ENCODE measurements at places on chromosomes 2 and 18.

DNA sequence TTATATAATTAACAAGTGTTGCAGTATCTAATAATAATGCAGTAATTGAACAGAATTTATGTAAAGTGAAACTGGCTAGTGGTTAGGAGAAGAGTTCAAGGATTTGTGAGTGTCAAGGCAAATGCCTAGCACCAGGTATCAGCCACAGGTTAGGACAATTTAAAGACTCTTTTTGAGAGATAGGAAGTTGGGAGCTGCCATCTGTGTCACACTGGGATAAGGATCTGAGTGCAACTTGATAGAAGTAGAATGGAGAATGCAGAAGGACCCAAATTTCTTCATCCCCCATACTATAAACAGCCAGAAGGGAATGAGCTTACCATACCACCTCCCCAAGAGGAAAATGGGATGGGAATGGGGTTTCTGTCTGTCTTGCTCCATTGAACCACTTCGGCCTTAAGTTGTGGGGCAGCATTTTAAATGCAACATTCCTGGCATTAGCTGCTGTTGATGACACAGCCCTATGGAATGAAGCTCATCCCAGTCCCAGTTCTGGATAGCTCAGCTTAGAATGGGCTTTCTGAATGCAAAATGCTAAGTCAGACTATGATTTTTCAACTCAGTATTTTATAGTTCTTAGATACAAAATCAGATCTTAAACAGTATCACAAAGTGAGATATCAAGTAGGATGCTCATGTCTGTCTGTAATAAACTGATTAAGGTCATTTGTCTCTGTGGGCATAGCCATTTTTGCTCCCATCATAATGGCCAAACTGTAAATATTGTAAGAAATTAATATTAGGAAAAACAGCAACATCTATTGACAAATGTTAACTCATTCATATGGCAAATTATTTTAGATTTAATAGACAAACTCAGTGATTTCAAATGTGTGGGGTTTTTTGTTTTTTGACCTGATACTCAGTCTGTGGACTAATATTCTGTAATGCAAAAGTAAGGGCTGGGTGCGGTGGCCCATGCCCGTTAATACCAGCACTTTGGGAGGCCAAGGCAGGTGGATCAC, 44.0 kb downstream of the GPR155 start:
- DNase-seq: peak; percentile 20

DNA sequence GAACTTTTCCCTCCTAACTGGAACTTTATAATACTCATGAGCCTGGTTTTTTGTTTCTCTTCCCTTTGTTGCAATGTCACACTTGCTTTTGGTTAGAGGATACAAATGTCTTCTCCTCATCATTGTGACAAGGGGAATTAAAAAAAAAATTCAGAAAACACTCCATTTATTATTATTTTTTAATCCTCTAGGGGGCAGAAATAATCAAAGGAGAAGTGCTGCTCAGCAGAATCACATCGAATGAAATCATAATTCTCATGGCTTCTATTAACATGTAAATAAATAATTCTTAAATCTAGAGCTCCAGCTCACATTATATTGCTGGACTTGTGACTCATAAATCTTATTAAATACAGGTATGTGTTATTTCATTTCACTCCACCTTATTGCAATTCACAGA, 273.8 kb downstream of the TRIB2 start:
- DNase-seq: no peak

DNA sequence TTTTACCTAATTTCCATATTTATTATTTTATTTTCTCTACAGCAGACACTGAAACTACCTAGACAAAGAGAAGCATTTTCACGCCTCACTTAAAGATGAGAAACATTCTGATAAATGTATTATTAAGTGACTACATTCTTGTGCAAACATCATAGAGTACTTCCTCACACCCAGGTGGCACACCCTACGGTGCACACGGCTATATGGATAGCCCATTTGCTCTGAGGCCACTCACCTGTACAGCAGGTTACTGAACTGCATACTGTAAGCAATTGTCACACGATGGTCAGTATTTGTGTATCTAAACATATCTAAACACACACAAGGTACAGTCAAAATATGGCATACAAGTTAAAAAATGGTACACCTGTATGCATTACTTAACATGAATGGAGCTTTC, 481.4 kb downstream of the CMPK2 start:
- DNase-seq: no peak

DNA sequence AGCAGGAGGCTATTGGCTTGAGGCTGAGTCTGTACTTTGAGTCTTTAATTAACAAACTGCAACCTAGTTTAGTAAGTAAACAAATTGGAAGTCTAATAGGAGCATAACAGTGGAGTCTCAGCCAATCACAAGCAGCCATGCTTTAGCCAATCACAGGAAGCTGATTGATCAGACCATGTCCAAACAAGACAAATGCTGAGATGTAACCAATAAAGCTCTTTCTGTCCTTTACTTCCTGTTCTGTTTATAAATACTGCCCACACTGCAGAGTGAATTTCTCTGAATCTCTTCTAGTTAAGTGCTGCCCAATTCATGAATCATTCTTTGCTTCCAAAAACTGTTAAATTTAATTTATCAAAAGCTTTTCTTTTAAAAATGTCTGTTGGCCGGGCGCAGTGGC, 146.6 kb upstream of the DLX2 start:
- no peak for DNase-seq

- no peak for DNase-seq
These were observed 271.9 kb upstream of the CXCR4 start for GRCh38 chr2:136389809-136390208.

- peak; percentile 86 for DNase-seq
These were observed 11.2 kb downstream of the ATP6V1B1 start for GRCh38 chr2:70946832-70947442.

DNA sequence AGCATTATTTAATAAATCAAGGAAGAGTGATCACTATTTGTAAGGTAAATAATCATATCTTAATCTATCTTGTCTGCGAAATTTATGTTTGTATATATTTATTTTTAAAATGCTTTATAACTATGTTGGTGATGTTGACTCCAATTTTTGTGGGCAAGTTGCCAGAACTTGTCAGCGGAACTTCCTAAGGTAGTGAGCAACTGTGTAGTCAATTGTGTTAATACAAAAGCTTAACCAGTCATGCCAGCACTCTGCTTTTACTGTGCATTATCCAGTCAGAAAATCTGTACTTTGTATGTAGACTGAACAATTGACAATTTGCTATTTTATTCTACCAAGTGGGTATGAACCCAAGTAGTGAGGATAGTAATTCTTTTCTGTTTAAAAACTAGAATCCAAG, 61.9 kb upstream of the RND3 start:
- DNase-seq: no peak
